ENCODE measurements at places on chromosomes 1 and 21. TPM values are rescaled to one million over a fixed set of nuclear protein-coding genes. Genes with fewer than 3 reads are reported as not detected.

GRCh38 chr1:92404661-92405060, 82.1 kb downstream of the GFI1 start:
- no peak for DNase-seq

DNA sequence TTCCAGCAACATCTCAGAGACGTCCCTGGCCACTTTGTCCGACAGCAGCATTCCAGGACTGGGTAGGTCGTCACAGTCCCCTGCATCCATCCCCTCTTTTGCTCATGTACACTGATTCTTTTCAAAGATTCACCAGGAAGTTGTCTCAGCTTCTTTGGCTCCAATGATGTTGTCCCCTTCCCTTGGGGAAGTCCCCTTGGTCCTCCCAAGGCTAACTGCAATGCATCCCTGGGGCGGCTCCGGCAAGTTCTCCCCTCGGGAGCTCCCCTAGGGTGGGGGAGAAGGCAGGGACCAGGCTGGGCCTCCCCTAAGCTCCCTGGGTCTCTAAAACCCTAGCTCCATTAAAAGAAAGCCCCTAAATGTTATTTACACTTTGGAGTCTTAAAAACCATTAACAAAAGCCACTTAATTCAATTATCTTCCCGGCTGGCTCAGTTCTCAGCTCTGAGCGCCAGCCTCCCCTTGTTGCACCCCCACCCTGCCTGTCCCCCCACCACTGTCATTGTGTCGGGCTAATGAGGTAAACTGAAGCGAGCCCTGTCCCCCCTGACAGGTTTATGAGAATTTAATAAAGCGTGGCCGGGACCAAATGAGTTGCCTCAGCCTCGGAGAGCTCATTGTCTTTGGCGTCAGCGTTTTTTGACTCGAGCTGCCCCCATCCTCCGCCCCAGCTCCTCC, 25.3 kb downstream of the KNCN start:
- no peak for DNase-seq

GRCh38 chr1:12078938-12079861, 16.1 kb downstream of the TNFRSF8 start:
- peak; percentile 27 for DNase-seq

DNA sequence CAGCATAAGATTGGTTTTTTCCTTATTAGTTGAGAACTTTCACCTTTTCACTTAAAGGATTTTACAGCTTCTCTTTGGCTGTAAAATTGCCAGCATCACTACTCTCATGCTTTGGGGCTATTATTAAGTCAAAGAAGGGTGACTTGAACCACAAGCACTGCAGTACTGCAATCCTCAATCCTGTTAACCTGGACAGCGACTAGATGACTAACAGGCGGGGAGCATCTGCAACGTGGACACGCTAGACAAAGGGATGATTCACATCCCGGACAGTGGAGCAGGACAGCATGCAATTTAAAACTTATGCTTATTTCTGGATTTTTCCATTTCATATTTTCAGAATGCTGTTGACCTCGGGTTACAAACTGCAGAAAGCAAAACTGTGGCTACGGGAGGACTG, 8.1 kb downstream of the ARV1 start:
- DNase-seq = no peak

DNA sequence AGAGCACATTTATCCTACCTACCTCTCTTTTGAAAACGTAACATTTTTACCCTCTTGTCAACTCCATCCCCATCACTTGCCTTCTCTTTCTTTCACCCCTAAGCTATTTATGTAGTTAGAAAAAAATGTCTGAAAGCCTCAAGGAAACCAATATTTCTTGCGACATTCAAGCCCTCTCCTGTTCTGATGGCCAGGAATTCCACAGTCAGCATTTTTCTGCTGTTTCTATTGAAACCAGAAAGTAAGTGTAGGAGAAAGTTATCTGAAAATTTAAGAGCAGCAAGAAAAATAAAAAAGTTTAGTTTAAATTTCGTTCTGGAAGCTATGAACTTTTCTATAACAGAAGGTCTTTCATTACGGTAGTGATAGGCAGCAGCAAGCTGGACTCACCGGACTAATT, 247.6 kb upstream of the PBX1 start:
- DNase-seq = no peak

- DNase-seq = peak; percentile 85
These were observed 12.3 kb downstream of the PHLDA3 start for GRCh38 chr1:201456499-201457309.

DNA sequence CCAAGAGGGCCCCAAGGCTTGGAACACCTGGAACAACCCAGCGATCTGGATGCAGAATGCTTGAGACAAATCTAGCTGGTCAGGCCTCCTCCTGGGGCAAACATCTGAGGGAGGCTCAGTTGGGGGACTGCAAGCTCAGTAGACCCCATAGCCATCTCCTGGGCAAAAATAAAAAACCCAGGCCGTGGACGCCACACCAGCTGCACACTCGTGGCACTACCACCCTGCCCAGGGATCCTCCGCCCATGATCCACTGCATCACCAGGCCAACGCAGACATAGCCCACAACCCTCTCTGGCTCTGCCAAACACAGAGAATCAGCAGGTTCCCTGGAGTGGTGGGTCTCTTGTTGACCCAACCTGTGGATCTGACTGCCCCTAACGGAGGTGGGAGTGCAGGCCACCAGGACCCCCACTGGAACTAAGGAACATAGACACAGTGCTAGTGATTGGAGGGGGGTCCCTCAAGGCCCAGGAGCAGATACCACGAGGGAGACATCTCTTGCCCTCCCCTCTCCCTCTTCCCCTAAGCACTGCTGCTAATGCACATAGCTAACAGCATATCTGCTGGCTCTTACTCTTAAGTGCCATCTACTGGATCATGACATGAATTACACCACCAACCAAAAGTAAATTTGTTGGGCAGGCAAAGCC, 147.2 kb downstream of the CHD1L start:
- DNase-seq = no peak

DNA sequence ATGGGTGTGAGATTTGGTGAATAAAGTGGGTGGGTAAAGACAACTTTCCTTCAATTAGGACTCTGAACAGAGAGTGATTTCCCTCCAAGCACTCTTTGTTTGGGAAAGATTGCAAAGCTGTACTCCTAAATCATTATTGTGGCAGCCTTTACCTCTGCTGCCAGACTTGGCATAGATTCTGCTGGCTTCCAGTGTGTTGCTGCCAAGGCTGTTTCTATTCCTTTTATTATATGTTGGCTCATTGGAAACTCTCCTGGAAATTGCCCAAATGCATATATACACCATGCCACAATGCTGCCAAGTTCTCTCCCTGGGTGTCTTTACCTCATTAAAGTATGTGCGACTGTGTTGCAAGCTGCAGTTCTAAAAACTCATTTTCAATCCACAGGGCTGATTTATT, 668.0 kb downstream of the MRPL39 start:
- DNase-seq = no peak

- no peak for DNase-seq
These were observed 217.2 kb upstream of the HOOK1 start for GRCh38 chr1:59597420-59598119.

GRCh38 chr1:65527707-65528503, 107.4 kb downstream of the LEPR start:
- no peak for DNase-seq

DNA sequence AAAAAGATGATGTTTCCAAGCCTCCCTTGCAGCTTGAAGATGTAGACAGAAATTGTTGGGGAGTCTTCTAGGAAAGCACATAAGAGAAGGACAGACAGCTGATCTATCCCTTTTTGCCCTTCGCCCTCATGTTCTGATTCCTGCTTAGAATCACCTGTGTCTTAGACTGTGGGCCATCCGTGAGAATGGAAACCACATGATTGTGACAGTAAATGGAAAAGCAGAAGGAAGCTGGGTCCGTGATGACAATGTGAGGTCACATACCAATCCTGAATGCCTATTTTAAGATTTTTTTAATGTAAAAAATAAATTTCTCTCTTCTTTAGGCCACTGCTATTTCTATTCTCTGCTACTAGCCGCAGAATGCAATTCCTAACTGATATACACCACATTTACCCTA, 67.7 kb upstream of the C1orf87 start:
- no peak for DNase-seq

- DNase-seq = no peak
These were observed 100.0 kb downstream of the HHAT start for GRCh38 chr1:210428696-210429095.

- no peak for DNase-seq
These were observed 210.3 kb downstream of the KCTD3 start for GRCh38 chr1:215777370-215777925.

GRCh38 chr1:168105846-168106245, 30.9 kb downstream of the GPR161 start:
- DNase-seq = no peak

- DNase-seq = no peak
These were observed 40.8 kb downstream of the RGL1 start for GRCh38 chr1:183845681-183846080.

GRCh38 chr1:217230412-217230811, 400.5 kb downstream of the GPATCH2 start:
- no peak for DNase-seq

DNA sequence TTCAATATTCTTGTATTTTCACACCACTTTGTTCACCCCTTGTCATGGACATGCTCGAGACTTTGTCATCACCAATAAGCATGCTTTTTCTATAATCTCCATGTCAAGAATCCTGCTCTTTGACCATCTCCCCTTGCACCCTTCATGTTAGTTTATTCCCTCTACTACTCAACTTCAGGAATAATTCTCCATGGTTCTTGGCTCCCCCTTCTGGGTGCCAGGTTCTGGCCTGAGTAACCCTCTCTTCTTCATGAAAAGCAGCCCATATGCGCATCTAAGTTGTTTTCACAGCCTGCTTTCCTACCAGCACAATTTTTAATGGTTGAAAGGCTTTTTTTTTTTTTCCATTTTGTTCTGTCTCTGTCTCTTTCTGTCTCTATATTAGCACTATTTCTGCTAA, 160.7 kb downstream of the LEPR start:
- DNase-seq = no peak

GRCh38 chr1:84692391-84692790, 2.1 kb upstream of the SSX2IP start:
- DNase-seq = no peak

DNA sequence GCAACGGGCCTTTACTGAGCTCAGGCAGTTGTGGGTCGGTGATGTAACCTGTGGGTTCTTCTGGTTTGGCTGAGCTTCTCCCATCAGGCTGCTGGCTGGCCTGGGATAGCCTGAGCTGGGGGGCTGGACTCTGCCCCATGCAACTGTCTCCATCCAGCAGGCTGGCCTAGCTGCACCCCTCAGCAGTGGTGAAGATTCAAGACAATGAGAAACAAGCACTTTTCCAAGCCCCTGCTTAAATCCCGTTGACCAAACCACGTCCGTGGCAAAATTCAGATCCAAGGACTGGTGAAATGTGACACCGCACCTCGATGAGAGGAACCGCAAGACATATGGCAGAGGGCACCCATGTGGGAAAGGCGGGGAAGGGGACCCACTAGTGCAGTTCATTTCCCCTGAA, 25.6 kb downstream of the PRSS38 start:
- DNase-seq = no peak

- no peak for DNase-seq
These were observed 22.7 kb upstream of the SLC2A1 start for GRCh38 chr1:42981255-42981805.

- DNase-seq = no peak
These were observed 29.4 kb upstream of the MX1 start for GRCh38 chr21:41396558-41397075.

DNA sequence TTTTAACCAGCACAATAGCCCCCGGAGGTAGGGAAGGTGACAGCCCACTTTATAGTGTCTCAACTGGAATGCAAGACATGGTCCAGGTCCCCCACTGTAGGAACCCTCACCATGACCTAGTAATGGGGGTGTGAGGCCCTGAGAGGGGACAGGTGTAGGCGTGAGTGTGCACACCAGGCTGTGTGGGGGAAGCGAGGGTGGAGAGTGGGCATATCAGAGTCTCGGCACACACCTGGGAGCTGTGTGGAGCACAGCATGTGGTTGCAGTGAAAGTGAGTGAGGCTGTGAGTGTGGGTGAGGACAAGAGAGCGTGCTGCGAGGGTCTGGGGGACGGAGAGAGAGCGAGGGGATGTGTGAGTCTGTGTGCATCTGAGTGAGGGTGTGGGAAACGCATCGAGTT, 17.1 kb upstream of the RSPO1 start:
- no peak for DNase-seq

Gene DCST1
- 1.1 TPM for total RNA-seq

Gene DIP2A
- total RNA-seq = 56.3 TPM

Gene PIK3CD
- total RNA-seq = 4.6 TPM

Gene CXADR
- total RNA-seq = 29.9 TPM

Gene IPO13
- total RNA-seq = 26.7 TPM

Gene ATP1A4
- 1.5 TPM for total RNA-seq
